NCI-H82 (cell line): ENCODE measurements at places on chromosomes 1 and 21.

- DNase-seq, result no peak
Observed at GRCh38 chr1:155969377-155969791, 9.0 kb downstream of the ARHGEF2 start.

- DNase-seq, result no peak
Observed at GRCh38 chr21:42956824-42957630, 17.3 kb upstream of the PKNOX1 start.

DNA sequence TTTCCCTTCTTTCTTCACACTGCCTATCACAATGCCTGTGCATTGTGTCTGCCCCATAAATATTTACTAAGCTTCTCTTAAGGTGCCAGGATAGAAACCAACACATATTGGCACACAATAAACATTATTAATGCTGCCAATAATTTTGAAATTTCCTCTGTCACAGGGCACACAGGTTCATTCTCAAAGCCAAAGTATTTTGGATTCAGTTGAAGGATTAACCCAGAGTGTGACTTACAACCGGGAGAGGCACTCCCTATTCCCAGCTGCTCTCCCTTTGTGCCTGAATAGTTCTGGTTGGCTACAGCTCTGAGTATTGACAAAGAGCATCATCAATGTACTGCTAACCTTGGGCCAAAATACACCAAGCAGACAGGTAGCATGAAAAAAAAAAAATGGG, 46.6 kb upstream of the ATP1A1 start:
- no peak for DNase-seq

- DNase-seq, result peak; percentile 77
Observed at GRCh38 chr21:36773117-36773516, 74.2 kb downstream of the SIM2 start.

GRCh38 chr1:53111073-53111556, 31.3 kb downstream of the SLC1A7 start:
- DNase-seq, result no peak

GRCh38 chr21:37921091-37921490, 4.8 kb upstream of the KCNJ6 start:
- DNase-seq, result no peak

DNA sequence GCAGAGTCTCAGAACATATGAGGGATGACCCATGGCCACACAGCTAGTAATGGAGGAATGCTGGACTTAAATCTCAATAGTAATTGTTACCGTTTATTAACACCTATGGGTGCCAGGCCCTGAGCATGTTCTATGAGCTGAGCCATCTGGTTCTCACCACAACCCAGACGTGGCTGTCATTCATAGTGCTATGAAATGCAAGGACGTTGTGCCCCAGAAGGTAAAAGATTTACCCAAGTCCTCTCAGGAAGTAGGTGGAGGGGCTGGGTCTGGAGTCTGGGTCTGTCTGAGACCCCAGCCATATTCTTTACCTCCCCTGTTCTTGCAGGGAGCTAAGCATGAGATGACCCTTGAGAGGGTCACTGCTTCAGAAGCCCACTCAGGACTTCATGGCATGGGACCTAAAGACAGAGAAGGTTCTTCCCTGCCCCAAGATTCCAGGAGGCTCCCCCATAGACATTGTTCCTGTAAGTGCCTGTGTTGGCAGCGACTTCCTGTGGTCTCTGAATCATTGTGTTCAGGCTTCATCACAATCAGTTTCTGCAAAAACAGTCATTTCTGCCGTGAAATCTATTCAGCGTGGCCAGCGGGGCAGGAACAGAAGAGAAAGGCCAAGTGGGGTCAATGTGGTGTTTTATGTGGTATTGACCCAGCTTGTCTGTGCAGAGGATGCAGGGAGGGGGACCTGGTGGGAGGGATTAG, 475.4 kb downstream of the PTPRU start:
- DNase-seq, result no peak

- DNase-seq, result no peak
Observed at GRCh38 chr1:22321917-22322316, 129.7 kb upstream of the ZBTB40 start.

- peak; percentile 22 for DNase-seq
Observed at GRCh38 chr1:64251971-64252370, 48.5 kb downstream of the UBE2U start.

- no peak for DNase-seq
Observed at GRCh38 chr1:109479311-109479710, 4.4 kb upstream of the ATXN7L2 start.

DNA sequence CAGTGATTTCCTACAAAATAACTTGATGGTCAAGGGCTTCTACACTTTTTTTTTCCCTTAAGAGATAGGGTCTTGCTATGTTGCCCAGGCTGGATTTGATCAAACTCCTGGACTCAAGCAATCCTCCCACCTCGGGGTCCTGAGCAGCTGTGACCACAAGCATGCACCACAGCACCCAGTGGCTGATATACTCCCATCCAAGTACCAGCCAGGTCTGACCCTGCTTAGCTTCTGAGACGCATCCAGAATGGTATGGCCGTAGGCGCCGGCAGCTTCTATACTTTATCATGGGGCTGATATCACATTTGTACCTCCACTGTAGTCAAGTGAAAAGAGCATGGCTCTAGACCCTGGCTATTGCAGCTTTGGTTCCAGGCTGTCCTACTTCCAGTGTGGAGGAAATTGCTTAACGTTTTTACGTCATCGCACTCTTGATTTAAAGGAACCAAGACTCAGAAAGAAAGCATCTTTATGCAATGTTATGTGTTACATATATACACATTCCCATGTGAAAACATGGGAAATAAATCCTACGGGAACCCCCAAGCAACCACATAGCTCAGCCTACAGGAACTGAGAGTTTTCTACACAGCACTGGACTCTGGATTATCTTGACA, 39.5 kb downstream of the PDPN start:
- DNase-seq, result no peak

GRCh38 chr1:172948457-172948856, 102.3 kb downstream of the TNFSF18 start:
- DNase-seq, result no peak

GRCh38 chr1:151549199-151549598, 9.1 kb downstream of the TUFT1 start:
- no peak for DNase-seq

DNA sequence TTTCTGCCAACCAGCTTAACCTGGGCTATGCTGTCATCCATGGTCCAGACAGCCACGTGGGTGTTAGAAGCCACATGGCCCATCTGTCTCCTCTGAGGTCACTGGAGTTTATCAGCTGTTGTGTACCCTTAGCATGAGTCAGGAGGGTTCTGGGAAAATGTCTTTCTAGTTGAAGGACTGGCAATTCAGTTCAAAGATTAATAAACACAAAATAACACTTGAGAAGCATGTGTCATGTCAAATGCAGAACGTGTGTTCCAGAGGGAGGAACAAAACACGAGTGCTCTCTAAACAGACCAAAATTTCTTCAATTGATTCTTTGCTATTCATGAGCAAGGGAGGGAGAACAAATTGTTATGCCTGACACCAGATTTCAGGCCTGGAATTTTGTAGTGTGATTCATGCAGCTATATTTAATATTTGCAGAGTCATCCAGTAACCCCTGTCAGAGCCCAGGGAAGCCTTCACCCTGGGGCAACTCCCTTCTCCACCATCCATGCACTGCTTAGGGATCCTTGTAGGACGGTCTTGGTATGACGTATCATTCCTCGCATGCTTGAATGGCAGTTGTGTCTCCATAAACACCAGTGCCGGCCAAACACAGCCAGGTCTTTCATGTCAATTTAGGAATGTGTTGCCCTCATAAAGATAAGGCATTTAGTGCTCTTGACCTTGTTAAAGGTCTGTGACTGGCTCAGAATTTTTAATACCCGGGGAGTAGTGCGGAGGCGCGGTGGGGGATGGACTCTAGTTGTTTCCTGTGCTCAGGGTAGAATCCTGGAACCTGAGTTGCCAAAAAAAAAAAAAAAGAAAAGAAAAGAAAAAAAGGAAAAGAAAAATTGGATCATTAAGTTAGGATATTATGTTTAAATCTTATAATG, 27.7 kb upstream of the DYRK1A start:
- peak; percentile 39 for DNase-seq

DNA sequence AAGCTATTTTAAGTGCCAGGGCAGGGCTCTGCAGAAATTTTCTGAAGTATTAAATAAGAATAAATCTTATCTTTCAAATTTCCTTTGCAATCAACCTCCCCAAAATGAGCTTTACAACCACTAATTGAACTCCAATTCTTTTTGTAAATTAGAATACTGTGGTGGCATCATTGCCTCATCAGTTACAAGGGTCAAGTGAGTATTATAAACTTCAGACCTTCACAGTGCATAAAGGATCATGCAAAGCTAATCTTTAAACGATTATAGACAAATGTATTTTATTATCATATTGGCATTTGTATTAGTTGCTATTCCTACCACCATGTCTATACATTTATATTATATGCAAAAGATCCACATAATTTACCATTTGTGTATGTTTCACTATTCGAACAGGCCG, 7.2 kb downstream of the CHML start:
- no peak for DNase-seq

GRCh38 chr1:245687152-245687635, 532.4 kb downstream of the KIF26B start:
- DNase-seq, result no peak

DNA sequence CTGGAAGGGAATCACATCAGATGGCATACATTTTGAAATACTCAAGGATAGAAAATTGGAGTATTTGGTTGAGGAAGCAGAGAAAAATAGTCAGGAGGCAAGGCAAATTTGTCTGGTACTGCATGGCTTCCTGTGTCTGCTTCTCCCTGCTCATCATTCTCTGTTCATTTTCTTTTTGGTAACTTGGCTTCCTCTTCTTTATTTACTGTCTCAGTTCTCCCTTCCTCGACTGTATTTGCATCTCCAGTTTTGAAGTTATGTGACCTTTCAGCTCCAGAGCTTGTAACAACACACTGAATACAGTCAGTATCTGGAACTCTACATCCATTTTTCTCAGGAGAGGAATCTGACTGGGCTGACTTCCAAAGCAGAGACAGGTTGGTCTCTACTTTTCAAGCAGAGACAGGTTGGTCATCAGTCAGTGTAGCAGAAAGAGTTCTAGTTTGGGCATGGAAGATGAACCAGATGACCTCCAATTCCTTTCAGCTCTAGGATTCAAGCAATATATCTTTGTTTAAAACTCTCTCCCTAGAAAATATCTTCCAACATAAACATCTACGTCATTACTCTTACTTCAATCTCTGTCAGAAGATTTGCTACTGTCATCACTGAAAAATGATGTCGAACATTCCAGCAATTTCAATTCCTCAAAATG, 571.2 kb downstream of the ADGRL2 start:
- no peak for DNase-seq

- DNase-seq, result no peak
Observed at GRCh38 chr1:8831340-8831739, 13.9 kb upstream of the RERE start.

DNA sequence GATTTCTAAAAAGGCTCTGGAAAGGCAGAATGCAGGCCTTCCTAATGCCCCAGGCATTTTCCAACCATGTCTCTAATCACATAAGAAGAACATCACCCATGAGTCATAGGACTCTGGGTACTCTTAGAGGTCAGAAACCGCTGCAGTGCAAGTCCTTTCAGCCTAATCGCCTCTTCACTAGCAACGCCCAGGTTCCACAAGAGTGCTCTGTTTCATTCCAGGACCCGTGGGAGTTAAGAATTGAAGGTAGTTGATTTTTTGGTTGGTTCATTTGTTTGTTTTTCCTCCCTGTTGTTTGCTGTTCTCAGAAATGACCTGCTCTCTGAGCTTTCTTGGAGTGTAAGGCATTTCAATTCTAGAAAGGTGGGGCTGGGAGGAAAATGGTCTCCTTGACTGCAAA, 123.2 kb downstream of the NR5A2 start:
- DNase-seq, result no peak

GRCh38 chr21:39082656-39083376, 100.4 kb downstream of the PSMG1 start:
- DNase-seq, result no peak

DNA sequence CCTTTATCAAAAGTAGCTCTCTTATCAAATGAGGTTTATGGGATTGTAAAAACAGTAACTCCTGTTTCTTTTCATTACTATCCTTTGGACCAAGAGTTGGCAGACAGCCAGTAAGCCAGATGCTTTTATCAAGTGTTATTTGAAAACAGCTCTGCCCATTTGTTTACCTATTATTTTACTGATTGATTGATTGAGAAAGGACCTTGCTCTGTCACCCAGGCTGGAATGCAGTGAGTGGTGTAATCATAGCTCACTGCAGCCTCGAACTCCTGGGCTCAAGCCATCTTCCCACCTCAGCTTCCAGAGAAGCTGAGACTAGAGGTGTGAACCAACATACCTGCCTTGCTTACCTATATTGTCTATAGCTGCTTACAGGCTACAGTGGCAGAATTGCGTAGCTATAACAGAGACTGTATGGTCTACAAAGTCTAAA, 3.6 kb downstream of the PRKAB2 start:
- peak; percentile 93 for DNase-seq

GRCh38 chr1:89820422-89821321, at the start of gene LRRC8D:
TSS of gene LRRC8D (plus strand) at chr1:89821032. CDS start at chr1:89933069, 112,037 bp downstream.
- peak; percentile 93 for DNase-seq

DNA sequence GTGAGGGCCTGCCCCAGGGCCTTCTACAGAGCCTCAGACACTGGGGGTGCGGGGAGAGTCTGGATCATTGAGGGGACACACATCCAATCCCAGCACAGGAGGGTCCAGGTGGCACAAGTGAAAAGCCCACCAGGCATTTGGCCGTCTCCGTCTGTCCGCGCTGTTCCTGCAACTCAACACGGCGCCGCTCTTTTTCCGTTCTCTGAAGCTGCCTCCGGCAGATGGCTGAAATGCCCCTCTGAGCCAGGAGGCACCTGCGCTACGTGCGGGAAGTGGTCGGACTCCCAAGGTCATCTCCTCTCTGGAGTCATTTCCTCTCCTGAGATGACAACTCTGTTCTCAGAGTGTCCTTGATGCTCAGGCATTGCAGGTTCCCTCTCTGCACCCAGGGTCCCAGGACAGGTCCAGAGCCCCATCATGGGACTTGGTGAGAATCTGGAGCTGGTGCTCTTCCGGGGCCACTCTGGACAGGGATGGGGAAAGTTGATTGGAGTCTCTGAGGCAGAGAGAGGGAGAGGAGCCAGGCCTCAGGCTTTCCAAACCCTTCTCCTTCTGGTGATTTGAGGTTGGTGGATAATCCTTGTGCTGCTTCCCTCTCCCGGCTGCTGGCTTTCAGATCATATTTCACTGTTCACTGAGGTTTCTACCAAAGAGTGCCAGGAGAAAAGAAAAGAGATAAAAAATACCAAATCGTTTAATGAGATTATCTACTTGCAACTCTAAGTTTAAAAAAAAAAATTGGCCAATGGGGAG, 14.0 kb upstream of the MIXL1 start:
- DNase-seq, result peak; percentile 87

DNA sequence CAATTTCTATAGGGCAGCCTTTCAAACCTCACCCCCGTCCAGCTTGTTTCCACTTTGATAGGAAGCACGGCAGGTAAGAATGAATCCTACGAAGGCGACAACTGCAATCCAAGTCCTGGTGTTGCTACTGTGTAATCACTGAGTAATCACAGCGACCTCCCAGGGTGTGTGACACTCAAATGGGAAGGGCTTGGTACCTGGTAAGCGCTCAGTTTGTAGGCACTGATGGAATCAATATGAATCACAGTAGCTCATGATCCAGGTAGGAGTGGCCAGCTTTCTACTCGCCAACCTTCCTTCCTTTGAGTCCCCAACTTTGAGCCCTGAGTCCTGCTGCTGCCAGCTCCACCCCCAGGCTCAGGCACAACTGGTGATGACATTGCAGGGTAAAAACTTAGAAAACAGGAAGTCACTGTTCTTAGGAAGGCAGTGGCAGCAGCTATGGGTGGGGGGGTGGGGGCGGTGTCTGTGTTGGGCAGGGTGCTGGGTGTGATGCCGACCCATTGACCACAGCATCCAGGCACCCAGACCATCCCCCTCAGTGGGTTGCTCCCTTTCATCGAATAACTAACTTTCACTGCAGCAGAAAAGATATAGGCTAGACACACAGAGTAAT, 70.7 kb downstream of the CD247 start:
- DNase-seq, result no peak

GRCh38 chr1:6801966-6802365, 16.7 kb downstream of the CAMTA1 start:
- DNase-seq, result peak; percentile 61
